ENCODE measurements at places on chromosomes 1 and 21.

GRCh38 chr1:2190491-2190976 is 4.0 kb downstream of the FAAP20 start:
- no peak for DNase-seq

- DNase-seq: no peak
These were observed 15.2 kb downstream of the SPOCD1 start for GRCh38 chr1:31800674-31800967.

DNA sequence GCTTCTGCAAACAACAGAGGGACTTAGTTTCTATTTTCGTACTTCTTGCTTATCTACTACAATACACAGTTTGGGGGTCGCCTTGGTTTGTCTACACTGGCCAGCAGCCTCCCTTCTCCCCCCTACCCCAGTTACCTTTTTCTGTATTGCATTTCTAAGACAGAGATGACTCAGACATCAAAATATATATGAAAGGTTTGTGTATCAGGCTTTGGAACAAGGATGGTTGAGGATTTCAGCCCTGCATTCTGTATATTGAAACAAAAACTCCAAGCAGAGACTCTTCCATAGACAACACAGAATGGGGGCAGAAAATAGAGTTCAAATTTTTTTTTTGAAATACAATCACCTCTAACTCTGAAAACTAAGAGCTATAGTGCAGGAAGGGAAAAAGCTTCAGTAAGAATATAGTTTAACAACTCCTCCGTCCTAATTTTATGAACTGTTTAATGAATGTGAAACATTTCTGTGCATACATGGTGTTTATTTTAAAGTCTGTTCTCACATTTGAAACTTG is 1.9 kb downstream of the SAMD13 start:
- DNase-seq: no peak

DNA sequence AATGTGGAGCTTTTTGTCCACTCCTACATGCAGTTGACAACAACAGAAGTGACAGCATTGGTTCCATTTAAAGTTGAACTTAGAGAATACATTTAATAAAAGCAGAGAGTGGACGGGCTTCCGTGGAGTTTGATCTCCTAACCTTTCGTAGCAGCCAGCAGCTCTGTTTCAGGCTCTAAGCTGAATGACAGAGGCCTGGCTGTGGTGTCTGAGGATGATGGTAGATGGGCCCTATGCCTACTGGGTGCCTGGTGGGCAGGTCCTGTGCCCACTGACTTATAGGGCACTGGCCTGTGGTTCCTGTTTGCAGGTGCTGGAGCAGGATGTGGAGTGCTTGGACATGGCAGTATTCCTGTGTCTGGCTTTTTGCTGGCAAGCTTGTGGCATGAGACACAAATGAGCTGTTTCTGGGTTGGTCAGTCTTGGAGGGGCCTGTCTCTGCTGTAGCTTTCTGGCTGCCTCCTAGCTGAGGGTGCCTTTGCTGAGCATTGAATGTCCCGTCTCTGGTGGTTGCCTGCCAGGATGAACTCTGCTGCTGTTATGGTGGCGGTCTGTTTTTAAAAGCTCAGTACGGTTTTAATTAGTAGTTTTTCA is 54.6 kb downstream of the PRDM2 start:
- no peak for DNase-seq

DNA sequence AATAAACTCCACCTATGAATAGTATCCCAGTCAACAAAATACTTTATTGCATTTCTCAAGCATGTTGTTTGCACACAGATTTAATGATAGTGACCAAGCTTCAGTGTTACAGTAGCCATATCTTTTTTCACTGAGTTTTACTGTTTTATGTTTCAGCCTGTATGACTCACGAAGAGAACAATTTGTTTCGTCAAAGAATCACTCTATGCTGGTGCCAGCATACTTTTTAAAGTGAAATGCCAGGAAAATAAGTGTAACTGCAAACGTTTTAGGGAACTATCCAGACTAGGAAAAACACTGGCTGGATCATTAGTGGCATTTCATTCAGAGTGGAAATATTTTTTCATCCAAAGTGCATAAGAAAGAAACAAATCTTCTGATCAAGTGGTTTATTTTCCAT is 210.8 kb downstream of the COL11A1 start:
- no peak for DNase-seq

- DNase-seq: no peak
These were observed 3.9 kb downstream of the TMEM201 start for GRCh38 chr1:9592510-9593075.

GRCh38 chr1:9809100-9809510 is 14.7 kb downstream of the CLSTN1 start:
- DNase-seq: no peak

DNA sequence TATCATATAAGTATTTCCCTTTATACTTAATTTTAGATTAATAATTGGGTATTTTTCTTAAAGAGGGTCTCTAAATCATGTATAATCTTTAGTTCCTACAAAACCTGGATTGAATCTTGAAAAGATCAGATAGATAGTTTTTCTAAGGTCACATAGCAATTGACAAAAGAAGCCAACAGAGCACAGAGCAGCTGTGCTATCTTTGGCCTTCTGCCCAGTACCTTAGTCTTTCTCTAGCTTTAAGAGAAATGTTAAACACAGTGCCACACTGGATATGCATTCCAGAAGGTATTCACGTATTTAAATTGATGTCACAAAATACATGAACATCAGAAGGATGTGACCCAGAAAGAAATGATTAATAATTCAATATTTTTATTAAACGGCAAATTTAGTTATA is 86.8 kb downstream of the C21orf91 start:
- DNase-seq: no peak

- peak; percentile 42 for DNase-seq
These were observed 703 bp downstream of the PUM1 start for GRCh38 chr1:31064718-31065309.

DNA sequence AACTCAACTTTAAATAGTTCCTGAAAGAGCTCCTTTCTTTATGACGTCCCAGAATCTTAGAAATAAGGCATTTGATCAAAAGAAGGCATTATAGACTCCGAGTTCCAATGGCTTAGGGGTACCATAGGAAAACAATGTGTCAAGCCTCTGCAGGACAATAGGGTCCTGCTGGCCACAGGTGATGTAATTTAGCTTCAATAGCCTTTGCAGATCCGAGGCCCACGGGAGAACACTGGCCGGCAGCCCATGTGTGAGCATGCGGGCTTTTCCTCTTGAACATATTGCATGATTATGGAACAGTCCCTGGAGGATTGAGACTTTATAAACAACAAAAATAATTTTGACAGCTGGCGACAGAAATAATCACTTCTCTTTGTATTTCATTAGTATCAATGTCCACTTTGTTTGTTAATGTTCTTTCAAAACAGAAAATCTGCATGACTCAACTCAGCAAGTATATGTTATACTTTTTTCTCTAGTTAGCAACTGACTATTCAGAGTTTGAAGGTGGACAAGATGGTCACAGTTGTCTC is 49.0 kb upstream of the NR5A2 start:
- no peak for DNase-seq

DNA sequence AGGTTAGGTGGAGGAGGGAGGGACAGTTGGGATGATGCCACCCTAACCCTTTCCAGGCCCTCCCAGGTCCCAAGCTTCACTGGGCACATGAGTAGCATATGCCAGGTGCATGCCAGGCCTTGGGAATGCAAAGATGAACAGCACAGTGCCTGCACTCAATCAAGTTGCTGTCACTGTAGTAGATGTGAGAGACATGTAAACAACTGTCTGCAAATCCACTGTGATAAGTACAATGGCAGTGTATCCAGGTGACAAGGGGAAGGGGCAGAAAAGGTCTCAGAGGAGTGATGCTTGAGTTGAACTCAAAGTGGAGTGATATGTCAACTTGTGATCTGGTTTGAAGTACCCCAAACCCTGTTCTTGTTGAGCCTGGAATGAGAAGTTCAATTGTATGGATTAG is 49.5 kb upstream of the LRRN2 start:
- no peak for DNase-seq

DNA sequence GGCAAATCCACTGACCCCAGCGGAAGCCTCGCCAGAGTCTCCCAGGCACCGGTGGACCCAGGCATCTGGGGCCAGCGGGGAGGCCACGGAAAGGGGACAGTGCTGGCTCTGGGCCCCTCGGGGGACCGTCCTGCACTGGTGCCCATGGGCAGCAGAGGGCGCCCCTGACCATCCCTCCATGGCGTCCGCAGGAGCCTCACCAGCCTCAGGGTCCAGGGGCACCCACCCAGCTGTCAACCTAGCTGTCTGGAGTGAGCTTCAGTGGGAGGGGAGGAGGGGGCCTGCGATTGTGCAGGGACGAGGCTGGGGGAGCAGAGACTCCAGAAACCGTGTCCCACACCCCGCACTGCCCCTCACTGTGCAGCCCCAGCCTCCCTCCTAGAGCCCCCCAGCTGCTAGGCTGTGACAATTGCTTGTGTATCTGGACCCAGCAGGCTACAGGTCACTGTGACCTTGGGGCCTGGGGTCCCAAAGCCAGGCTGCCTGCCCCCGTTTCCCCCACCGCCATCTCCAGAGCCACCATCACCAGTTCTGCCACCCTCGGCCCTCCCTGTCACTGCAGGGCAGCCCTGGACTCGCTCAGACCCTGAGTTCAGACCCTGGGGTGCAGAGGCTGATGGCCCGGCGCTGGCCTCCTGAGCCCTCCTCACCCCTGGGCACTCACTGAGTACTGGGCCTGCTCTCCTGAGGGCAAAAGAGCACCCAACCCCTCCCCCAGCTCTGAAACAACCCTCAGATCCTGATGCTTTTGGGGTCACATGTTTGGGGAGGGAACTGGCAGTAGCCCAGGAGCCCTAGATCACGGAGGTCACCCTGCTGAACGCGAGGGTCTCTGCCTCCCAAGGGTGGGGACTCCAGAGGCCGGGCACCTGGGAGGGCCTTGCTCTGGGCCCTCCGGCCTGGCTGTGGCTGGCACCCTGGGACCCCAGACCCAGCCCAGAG is 10.6 kb upstream of the COL6A1 start:
- DNase-seq: no peak

GRCh38 chr1:234869182-234870019 is 259.2 kb downstream of the TOMM20 start:
- DNase-seq: no peak

DNA sequence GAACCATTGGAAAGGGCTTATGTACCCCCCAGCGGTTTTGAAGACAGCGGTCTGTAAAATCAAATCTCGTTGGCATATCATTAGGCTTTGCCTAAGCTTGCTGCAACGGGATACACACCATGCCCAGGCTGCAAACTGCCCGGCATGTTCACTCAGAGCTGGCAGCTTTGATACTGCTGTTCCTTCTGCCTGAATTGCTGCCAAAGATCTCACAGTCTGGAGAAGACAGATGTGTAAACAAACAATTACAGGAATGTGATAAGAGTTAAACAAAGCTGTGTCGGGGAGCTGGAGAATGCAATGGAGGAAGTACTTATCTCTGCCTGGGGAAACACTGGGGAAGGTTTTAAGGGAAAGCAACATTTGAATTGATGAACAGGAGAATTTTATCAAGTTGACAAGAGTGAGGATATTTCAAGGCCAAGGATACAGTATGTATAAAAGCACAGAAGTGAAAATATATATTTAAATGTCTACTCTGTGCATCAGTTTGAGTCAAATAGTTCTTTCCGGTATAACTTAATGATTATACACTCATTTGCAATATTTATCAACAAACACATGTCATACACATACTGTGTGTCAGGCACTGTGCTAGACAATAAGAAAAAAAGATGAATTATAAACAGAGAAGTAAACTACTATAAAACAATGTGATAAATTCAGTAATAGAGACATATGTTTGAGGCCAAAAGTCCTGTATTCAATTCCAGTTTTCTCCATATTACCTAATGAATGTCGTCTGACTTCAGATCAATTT is 29.9 kb downstream of the CHML start:
- DNase-seq: no peak

- DNase-seq: no peak
These were observed 9.9 kb downstream of the ANGPTL7 start for GRCh38 chr1:11198851-11199594.

GRCh38 chr1:196774603-196775002 is at the start of gene CFHR3:
Gene CFHR3 (plus strand): TSS chr1:196774840. CDS start chr1:196774887, 47 bp downstream.
- DNase-seq: peak; percentile 9

- no peak for DNase-seq
These were observed 413 bp downstream of the EFCAB7 start for GRCh38 chr1:63523738-63524137.

DNA sequence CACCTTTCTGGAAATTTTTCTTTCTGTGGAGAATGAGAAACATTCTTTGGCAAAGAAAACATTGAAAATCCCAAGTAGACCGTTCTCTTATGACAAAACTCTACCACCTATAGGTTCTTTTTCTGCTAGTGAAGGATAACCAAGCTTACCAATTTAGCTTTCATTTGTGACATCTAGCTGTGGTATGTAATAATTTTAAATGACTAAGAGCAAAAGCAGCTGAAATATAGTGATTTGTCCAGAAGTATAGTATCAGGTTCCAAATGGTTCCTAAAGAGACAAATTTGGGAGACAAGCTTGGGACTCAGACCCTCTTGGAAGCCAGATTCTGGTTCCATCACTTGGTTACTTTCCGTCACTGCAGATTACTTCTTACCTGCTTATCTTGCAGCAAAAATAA is 24.4 kb downstream of the FUBP1 start:
- DNase-seq: no peak

- DNase-seq: no peak
These were observed 1.0 kb downstream of the PRDX6 start for GRCh38 chr1:173478094-173478674.

GRCh38 chr1:233010146-233010545 is 59.7 kb downstream of the NTPCR start:
- no peak for DNase-seq

DNA sequence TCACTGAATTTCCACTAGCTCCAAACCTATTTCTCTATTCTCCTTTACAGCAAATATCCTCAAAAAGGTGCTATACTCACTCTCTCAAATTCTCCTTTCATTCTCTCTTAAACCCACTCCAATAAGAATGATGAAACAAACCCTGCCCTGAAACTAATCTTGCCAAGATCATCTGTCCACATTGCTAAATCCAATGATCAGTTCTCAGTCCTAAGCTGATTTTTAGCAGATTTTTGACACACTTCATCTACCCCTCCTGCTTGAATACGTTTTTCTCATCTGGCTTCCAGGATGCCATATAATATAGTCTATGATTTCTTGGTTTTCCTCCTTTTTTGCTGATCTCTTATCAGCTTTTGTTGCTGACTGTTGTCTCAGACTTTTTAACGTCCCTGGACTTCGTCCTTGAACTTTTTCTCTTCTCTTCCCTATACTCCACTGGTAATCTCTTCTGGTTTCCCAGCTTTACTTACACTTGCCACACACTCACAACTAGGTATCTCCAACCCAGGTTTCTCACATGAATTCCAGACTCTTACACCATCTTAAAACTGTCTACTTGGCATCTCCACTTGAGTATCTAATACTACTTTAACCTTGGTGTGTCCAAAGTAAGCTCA is 35.3 kb downstream of the RERE start:
- no peak for DNase-seq

Data from GM12865 (cell line).